Stimulated activated CD8-positive, alpha-beta memory T cell treated with anti-CD3 and anti-CD28 coated beads, Interleukin-4, amount 100 ng/mL, for 4 hours (primary cell): ENCODE measurements at places on chromosomes 2 and 18.

GRCh38 chr2:101516823-101517690 is 42.1 kb upstream of the RFX8 start:
- no peak for DNase-seq

DNA sequence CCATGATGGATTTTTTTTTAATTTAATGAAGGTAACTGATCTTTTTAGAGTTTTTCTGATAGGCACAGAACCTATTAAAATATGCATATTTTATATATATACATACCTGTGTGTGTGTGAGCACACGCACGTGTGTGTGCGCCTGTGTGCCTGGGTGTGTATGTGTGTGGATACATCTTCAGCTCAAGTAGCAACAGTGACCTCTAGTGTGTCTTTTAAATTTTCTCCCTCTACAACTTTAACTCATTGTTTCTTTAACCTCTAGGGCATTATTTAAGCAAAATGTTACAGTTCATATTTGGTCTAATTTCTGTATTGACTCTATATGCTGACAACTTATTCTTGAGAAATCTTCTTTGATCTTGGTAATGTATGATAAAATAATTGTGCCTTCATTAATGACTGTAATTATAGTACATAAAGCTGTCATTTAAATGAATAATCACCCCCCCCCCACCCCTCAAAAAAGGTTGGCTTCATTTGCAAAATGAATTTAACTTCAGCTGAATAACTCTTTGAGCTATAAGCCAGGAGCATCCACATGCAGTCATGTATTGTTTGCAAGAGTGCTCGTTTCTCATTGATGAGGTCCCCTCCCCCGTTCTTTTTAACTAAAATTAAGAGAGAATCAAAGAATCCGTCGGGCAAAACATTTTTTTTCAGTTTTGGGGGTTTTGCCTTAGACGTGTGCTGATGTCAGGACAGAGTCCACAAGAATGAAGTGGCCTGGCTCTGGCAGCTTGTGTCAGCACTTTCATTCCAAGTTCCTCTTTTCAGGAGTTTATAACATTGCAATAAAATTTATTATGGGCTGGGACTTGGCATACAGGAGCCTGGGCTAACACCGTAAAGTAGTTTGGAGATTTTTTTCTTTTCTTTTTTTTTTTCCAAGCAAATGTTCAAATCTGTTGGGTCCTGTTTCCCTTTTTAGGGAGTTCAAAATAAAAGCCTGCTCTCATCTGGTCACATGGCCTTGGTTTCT is 80.0 kb downstream of the ETAA1 start:
- no peak for DNase-seq

- DNase-seq: no peak
Observed at GRCh38 chr2:216082805-216083204, 1.1 kb downstream of the TMEM169 start.

GRCh38 chr18:76932026-76932819 is 109.9 kb downstream of the ZNF236 start:
- no peak for DNase-seq

GRCh38 chr2:65922794-65923193 is 490.4 kb upstream of the SPRED2 start:
- no peak for DNase-seq

- no peak for DNase-seq
Observed at GRCh38 chr2:38578832-38579231, 23.9 kb downstream of the HNRNPLL start.

GRCh38 chr2:203786549-203787351 is 80.3 kb downstream of the CD28 start:
- DNase-seq: no peak

- no peak for DNase-seq
Observed at GRCh38 chr2:187527262-187527661, 27.0 kb downstream of the TFPI start.

DNA sequence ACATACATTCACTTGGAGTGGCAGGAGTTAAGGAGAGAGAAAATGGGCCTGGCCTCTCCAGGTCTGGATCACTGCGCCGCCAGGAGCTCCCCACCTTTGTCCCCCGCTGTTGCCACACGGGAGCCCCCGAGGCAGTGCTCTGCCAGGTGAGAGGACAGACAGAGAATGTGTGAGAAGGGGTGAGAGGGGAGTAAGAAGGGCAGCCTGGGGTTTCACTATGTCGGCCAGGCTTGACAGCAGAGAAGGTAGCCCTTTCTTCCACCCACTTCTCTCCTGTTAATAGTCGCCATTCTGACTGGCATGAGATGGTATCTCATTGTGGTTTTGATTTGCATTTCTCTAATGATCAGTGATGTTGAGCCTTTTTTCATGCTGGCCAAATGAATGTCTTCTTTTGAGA is 26.2 kb upstream of the ARHGEF4 start:
- no peak for DNase-seq

- no peak for DNase-seq
Observed at GRCh38 chr2:216774180-216774579, 78.8 kb upstream of the IGFBP5 start.

- DNase-seq: no peak
Observed at GRCh38 chr2:41294331-41294730, 753.5 kb upstream of the PKDCC start.

DNA sequence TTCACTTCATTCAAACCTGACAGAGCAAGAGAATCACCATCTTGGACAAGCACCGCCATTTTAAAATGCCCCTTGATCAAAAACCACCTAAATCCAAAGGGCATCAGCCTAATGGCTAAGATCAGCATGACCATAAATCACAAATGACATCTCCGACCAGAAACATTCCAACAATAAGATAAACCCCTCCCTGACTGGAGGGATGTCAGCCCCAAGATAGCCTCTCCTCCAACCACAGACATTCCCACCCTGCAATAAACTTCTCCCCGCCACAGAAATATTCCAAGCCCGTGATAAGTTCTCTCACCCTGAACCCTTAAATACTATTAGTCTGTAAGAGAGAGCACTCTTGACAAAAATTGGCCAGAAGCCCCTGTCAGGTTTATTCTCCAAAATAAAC is 21.6 kb upstream of the LYPD1 start:
- DNase-seq: no peak

DNA sequence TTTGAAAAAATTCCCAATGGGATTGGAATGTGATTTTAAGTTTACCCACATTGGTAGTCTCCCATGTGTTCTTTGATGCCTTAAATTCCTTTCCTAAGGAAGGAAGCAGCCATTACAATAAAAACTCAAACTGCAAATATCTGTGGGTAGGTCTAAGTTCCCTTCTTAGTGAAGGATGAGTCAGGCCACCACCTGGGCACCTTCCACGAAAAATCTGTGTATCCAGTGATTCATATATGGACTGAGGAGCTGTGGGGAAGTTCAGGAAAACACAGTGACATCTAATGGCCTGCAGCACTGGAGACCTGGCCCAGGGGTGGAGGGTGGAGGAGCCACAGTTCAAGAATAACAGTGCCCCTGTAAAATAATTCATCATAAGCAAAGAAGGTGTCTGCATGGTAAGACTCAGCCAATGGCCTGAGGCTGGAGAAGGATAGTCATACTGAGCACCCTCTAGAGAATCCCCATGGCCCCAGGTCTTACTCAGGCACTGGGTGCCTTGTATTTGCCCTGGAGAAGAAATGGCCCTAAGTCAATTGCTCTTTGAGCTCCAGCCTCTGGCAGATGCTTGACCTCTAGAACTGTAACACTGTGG is 248.6 kb downstream of the SP3 start:
- no peak for DNase-seq

GRCh38 chr18:10926621-10927161 is 222.7 kb downstream of the PIEZO2 start:
- DNase-seq: no peak

GRCh38 chr2:71102981-71103681 is 26.9 kb downstream of the MCEE start:
- no peak for DNase-seq

- DNase-seq: no peak
Observed at GRCh38 chr2:16303761-16304160, 361.9 kb downstream of the CYRIA start.

GRCh38 chr2:236499691-236500578 is 69.7 kb upstream of the ACKR3 start:
- DNase-seq: no peak

DNA sequence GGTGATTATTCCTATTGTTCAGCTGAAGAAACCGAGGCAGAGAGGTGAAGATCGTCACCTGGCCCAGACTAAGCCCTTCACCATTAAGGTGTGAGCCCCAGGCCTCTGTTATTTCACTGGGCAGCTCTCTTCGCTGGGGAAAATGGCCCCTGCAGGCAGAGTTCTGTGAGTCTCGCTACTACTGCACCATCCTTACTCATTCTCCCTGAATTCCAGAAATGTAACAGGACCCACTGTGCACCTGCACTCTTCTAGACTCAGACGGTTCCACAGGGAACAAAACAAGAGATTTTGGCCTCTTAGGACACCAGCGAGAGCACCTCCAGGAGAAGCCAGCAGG is 147.7 kb upstream of the GLI2 start:
- DNase-seq: no peak

- no peak for DNase-seq
Observed at GRCh38 chr18:57437766-57438671, 2.8 kb downstream of the ONECUT2 start.

DNA sequence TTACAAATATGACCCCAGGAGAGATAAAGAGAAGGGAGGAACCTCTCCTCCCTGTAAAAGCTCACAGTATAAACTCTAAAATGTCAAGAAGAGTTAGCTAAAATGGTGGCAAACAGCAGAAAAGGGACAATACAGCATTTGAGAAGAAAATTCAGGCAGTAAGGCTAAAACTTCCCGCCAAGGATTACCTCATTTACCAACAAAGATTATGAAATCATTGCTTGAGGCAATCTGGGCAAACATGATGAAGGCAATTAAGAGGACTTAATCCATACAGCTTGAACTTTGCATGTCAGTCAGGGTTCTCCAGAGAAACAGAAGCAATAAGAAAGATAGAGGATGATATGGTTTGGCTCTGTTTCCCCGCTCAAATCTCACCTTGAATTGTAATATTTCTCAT is 81.4 kb downstream of the CMPK2 start:
- no peak for DNase-seq

DNA sequence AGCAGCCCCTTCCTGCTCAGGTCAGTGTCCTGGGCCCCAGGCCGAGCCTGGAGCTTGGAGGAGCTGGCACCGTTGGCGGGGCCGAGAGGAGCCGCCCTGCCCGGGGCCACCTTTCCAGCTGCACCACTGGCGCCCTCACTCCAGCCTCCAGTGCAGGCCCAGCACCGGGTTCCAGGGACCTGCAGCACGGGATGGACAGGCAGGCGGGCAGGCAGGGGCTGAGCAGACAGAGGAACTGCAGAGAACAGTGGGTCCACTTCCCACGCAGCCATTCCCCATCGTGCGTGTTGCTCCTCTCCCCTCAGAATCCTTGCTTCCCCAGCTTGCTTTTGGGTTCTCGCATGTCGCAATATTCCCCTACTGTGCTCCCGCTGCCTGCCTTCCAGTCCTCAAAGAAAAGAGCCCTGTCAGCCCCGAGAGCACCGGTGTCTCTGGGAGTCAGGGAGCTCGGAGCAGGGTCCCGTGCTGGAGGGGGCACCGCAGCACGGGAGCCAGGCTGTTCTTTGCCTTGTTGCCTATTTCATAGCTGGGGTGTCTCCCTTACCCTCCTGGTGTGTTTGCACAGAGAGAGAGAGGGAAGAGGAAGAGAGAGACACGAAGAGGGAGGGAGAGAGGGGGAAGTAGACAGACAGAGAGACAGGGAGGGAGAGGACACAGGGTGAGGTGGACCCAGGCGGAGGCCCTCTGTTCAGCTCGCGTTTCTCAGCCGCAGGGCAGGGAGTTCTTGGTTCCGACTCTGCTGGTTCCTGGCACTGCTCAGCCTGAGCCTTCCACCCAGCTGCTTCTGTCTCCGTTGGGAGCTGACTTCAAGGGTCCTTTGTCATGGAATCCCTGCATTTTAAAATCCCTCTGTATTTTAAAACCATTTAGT is 126.0 kb downstream of the MBP start:
- DNase-seq: no peak

- no peak for DNase-seq
Observed at GRCh38 chr2:172539767-172540166, 16.1 kb upstream of the PDK1 start.

GRCh38 chr2:196293751-196294515 is 122.6 kb upstream of the STK17B start:
- no peak for DNase-seq

- no peak for DNase-seq
Observed at GRCh38 chr2:226383461-226383860, 416.2 kb downstream of the IRS1 start.

GRCh38 chr2:152106464-152106863 is 7.6 kb upstream of the CACNB4 start:
- DNase-seq: no peak

GRCh38 chr2:191635333-191636234 is 42.4 kb upstream of the NABP1 start:
- no peak for DNase-seq

- no peak for DNase-seq
Observed at GRCh38 chr2:224689539-224689938, 26.6 kb downstream of the CCDC195 start.

DNA sequence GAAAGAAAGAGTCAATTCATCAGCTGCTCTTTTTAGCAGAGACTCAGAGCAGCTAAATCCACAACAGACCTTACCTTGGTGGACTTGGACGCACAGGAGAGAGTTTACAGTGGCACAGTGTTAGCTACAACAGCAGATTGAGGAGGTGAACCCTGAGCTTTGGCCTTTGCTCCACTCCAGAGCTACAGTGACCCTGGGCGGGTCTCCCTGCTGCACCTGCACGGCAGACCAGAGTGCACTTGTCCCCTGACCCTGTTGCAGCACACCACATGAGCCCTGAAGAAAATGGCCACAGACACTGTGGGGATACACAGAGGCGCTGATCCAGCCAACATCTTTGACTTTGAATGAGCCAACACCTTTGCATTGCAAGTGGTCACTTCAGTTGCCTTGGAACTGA is 11.0 kb downstream of the SLC19A3 start:
- DNase-seq: no peak

DNA sequence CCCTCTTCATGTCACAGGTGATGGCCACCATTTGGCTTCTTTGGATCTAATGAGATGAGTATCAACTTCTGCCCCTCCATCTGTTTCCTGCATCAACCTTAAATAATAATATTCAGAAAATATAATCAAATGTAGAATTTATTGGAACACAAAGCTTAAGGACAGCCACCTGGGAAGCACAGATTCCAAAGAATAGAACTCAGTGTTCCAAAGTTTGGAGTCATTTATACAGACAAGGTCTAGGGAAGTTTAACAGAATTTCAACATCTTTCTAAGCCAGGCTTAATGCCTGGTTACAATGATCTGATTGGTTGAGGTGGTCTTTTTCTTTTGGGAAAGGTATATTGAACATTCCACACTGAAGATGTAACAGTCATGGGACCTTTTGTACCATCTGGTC is 218.0 kb upstream of the PIEZO2 start:
- no peak for DNase-seq

DNA sequence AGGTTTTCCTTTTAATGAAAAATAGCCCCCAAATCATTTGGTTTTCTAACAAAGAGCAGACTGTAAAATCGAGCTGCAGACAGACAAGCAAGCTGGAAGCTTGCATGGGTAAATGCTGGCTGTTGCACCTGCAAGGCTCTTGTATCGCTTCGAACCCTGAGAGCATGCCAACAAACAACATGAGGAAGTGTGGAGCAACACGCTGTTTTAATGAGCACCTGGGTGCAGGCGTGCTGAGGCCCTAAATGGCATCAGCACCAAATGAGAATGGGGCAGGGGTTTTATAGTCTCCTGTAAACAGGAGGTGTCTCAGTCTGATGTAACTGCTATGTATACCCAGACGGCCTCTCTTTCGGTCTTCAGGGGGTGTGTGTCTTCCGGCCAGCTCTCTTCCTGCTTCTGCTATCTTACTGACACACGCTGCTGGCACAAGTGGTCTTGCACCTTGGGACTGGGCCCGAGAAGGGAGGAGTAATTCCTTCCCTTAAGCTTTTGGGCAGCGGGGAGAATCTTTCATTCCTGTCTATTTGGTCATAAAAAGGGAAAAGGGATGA is 31.9 kb upstream of the CDH2 start:
- no peak for DNase-seq
